Activated T-cell treated with anti-CD3 and anti-CD28 coated beads for 48 hours (primary cell): ENCODE measurements at places on chromosomes 11 and 22.

- DNase-seq, result no peak
Observed at GRCh38 chr22:31618471-31619176, 43.4 kb downstream of the PISD start.

DNA sequence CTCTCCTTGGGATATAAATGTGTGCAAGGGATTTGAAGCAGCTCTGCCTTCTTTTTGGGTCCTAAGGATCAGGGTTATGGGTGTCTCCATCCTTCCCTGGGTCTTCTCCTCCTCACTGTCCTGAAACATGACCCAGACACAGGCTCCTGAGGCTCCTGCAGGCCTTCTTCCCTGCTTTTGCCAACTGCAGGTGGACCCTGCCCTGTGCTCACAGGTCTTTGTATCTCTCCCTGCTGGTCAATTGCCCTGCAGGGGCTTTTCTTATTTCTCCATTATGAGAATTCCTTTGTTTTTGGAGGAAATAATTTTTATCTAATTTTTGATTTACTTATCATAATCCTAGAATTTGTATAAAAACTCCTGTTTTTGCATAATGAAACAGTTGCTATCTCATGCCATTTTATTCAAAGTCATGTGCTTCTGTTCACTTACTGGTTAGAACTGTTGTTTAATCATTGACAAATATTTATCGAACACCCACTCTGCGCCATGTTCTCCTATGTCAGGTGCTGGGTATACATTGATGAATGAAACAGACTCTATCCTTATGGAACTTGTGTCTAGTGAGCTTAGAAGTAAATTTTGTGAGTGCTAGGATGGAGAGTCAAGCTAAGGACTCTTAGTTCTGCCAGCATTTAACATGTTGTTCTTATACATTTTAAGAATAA is 89.7 kb upstream of the TOP3B start:
- DNase-seq, result no peak

- DNase-seq, result no peak
Observed at GRCh38 chr11:122634501-122634900, 21.0 kb upstream of the UBASH3B start.

- no peak for DNase-seq
Observed at GRCh38 chr11:115724666-115725065, 220.5 kb upstream of the CADM1 start.
